ENCODE measurements at places on chromosomes 3 and 15. TPM values are rescaled to one million over a fixed set of nuclear protein-coding genes. Genes with fewer than 3 reads are reported as not detected.

The ACAN gene
- not detected for total RNA-seq

The IGSF11 gene
- not detected for total RNA-seq

The RTP1 gene
- total RNA-seq: not detected

The SLC22A13 gene
- total RNA-seq: 0.70 TPM

DNA sequence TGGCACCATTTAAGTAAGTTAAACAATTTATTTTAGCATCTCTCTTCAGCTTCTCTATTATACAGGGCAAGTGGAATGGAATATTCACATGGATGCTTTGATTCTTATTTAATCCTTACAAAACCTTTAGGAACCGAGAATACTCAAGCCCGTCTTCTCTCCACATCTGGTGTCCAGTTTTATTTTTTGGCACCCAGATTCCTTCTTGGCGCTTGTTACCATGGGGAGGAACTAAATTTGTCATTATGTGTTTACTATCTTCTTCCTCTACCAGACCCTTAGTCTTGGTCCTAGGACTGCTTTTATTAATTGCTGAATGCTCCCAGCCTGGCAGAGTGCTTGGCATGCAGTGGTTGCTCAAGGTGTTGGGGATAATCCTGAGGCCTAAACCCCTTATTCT, 138.8 kb downstream of the CACNA2D3 start:
- no peak for DNase-seq
- no peaks in the 10 kb centered on the region for H3K4me1 ChIP-seq
- no peak overlapping the region for H3K27ac ChIP-seq
- no peaks in the 10 kb centered on the region for H3K36me3 ChIP-seq

DNA sequence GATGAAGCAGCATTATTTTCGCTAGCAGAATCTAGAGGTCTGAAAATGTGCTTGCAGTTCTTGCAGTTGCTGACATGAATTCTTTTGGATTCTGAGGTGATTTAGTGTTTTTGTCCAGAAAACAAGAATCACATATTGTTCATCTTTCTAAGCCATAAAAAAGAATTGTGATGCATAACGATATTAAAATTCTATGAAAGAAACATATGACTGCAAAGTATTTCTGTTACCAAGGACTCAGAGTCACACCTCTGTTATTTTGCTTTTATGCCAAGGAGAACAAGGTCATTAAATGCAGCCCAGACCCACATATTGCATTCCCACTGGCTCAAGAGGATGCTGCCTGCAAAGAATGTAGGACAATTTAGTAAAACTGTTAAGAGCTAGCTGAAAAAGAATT, 299.8 kb upstream of the GPR149 start:
- no peaks in the 10 kb centered on the region for H3K27me3 ChIP-seq
- no peaks in the 10 kb centered on the region for H3K36me3 ChIP-seq
- H3K4me3 ChIP-seq: no peak overlapping the region
- H3K4me1 ChIP-seq: no peaks in the 10 kb centered on the region
- H3K27ac ChIP-seq: no peak overlapping the region
- DNase-seq: no peak

- no peaks in the 10 kb centered on the region for H3K4me1 ChIP-seq
- H3K36me3 ChIP-seq: no peaks in the 10 kb centered on the region
- H3K27me3 ChIP-seq: no peaks in the 10 kb centered on the region
These were observed 45.7 kb upstream of the RAB6B start for GRCh38 chr3:133941415-133941821.

DNA sequence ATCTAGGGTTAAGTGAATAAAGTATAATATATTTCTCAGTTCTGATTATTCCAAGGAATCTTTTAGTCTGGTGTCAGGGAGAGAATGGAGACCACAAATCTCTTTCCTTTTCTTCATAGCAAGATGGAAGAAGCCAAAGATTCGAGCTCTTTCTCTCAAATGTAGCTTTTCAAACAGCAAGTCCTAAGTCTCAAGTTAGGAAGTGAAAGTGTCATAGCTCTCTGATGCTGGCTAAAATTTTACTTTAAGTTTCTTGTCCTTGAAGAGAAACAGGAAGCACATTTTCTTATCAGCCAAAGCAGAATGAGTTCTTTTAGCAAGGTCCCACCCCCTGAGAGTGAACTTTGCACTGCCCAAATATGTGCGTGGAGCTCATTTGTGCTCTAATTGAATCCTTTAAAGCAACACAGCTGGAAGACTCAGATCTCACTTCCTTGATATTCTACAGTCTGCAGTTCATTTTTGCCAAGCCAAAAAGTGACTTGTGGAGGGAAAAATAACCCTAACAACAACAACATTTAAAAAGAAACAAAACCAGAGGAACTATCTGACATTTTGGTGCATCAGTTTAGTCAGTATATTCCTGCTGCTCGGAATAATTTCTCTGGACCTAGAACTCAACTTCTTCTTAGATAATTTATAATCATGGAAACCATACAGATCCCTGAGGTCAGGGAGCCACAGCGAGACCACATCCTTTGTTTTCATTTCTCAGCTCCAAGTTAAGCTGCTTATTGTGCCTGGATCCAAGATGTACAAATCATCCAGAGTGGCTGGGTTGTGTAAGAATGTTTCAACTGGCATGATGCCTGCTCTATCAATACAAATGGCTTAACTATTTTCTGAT, 238.7 kb upstream of the P2RY1 start:
- no peaks in the 10 kb centered on the region for H3K27me3 ChIP-seq
- no peaks in the 10 kb centered on the region for H3K36me3 ChIP-seq
- H3K4me3 ChIP-seq: no peak overlapping the region
- peak; percentile 44 for DNase-seq

GRCh38 chr15:27017168-27017809, 46.3 kb downstream of the GABRG3 start:
- no peak overlapping the region for H3K4me3 ChIP-seq
- H3K27me3 ChIP-seq: no peaks in the 10 kb centered on the region
- no peak for DNase-seq

DNA sequence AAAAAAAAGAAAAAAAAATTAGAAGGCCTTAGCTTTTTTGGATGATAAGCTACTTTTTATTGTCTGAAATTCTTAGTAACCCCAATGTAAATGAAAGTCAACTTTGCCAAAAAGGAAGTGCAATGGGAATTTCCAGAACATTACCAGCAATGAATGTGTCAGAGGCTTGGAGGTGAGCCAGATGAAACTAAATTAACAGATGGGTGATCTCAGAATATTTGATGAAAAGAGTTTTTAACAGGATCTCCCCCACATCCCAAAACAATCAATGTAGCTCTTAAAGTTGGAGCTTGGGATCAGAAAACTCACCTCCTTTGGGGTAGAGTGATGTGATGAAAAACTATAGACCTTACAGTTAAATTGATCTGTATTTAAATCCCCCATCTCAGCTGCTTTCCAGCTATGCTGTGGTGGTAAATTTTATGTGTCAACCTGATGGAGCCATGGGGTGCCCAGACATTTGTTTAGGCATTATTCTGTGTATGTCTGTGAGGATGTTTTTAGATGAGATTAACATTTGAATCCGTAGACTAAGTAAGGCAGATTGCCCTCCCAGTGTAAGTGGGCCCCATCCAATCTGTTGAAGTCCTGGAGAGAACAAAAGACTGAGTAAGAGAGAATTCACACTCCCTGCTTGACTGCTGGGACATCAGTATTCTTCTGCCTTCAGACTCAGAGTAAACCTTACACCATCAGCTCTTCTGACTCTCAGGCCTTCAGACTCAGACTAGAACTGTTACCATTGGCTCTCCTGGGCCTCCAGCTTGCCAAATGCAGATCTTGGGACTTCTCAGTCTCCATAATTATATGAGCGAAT, 84.3 kb upstream of the TNFSF10 start:
- H3K27ac ChIP-seq: peak overlapping the region; percentile 14
- H3K27me3 ChIP-seq: no peaks in the 10 kb centered on the region
- no peak for DNase-seq

DNA sequence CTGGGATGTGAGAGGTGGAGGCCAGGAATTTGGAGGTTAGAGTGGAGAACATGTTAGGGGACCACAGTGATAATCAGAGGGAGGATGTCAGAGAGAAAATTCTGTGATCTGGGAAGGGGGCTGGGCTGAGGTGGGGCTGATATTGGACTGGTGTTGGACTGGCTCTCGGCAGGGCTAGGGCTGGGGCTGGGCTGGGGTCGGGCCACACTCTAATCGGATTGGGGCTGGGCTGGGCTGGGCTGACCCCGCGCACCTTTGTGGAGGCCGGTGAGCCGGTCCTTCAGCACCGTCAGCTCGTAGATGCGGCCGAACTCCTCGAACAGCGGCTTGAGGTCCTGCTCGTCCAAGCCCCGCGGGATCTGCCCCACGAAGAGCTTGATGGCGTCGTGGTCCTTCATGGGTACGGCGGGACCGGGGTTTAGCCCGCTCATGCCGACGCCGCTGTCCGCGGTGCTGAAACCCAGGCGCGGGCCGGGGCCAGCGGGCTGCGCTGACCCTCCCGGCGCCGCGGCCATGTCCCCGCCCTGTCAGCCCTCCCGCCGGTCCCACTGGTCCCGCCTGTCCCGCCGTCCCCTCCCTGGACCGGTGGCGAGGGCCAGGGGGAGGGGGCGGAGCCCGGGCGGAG, 485 bp downstream of the CELF6 start:
- H3K27me3 ChIP-seq: no peaks in the 10 kb centered on the region
- H3K4me3 ChIP-seq: no peak overlapping the region
- H3K36me3 ChIP-seq: no peaks in the 10 kb centered on the region
- no peak overlapping the region for H3K27ac ChIP-seq

DNA sequence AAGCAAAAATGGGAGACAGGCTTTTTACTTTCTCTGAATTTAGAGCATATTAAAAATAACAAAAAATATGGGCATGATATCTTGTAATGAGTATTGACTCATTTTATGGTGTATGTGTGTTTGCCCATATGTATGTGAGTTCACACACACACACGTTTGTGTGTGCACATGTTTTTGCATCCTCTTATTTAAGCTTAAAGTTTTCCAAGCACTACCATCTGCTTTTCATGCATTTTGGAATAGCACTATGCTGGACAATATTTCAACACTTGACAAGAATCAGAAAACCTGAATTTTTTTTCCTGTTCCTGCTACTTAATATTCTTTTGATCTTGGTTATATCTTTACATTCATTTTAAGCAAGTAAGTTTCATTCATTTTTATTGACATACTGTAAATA, 872.7 kb downstream of the OTOL1 start:
- H3K27ac ChIP-seq: no peak overlapping the region
- no peak for DNase-seq
- no peaks in the 10 kb centered on the region for H3K36me3 ChIP-seq
- H3K27me3 ChIP-seq: no peaks in the 10 kb centered on the region
- no peak overlapping the region for H3K4me3 ChIP-seq
- no peaks in the 10 kb centered on the region for H3K4me1 ChIP-seq

GRCh38 chr3:70156808-70157207, 155.6 kb downstream of the MDFIC2 start:
- H3K36me3 ChIP-seq: no peaks in the 10 kb centered on the region
- H3K4me1 ChIP-seq: no peaks in the 10 kb centered on the region
- no peak overlapping the region for H3K4me3 ChIP-seq
- H3K27ac ChIP-seq: no peak overlapping the region

DNA sequence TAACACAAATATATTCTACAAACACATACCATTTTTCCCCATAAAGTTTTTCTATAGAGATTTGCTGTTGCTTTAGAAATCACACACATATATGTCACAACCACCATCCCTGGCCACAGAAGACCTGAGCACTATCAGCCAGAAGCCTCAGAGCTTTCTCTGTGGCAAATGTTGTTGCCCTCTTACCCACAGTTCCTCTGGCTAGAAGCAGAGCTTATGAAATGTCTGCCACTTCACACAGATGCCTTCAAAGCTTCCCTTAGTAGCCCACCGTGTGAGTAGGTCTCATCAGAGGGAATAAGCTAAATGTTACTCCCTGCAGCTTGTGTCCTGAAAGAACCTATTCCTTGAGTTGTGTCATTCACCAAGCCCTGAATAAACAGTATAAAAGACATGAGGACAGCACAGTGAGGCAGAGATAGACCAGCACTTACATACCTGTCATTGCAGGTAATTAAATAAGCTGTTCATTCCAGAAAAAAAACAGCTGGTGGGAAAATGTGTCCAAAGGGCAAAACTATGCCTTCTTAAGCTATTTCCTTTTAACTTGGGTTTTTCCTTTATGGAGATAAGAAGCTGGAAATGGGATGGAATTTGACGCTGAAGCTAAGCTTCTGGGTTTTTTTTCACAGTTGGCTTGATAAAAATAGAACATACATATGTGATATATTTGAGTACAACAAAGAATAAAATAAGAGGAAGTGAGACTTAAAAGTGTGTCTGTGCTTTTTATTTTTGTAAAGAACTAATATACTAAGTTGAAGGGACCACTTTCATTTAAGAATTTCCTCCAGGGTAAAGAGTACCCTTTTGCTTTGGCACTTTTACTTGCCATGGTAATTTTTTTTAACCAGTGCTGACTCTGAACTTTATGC, 391.4 kb downstream of the KCNH8 start:
- H3K27me3 ChIP-seq: no peaks in the 10 kb centered on the region
- H3K4me1 ChIP-seq: no peaks in the 10 kb centered on the region
- no peak overlapping the region for H3K4me3 ChIP-seq
- DNase-seq: no peak
- H3K36me3 ChIP-seq: no peaks in the 10 kb centered on the region

- no peaks in the 10 kb centered on the region for H3K36me3 ChIP-seq
- no peak for DNase-seq
- no peak overlapping the region for H3K27ac ChIP-seq
These were observed 23.5 kb downstream of the LSM3 start for GRCh38 chr3:14201940-14202684.

DNA sequence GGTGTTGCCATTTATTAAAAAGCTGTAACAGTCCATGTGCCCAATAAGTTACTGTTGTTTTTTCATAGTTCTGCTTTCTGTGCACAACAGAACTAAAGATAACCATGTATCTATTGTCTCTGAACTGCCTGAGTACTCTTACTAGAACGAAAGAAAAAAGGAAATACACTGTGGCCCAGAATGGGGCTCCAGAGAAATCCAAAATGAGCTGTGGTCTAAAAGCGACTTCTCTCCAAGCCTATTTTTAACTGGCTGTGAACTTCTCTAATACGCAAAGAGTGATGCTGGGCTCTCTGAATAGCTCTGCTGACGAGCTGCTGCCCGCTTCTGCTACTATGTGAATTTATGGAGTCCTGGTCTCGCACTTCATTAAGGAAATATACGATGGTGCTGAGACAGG, 56.2 kb upstream of the LPP start:
- no peak overlapping the region for H3K27ac ChIP-seq
- DNase-seq: no peak
- no peaks in the 10 kb centered on the region for H3K27me3 ChIP-seq
- no peaks in the 10 kb centered on the region for H3K36me3 ChIP-seq

DNA sequence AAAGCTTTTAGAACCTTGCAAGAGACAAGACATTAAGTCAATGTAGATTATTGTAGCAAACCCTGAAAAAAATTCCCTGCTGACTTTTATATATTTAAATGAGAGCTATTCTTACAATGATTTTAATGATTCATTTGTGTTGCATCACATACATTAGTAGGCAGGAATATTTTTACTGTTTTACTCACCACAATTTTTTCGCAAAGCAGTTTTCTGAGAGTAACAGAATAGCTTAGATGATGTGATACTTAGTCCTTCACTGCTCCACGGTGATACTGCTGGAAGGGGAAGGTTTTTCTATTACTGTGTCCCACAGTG, 43.9 kb upstream of the CLRN1 start:
- no peak overlapping the region for H3K27ac ChIP-seq
- DNase-seq: no peak
- H3K4me1 ChIP-seq: no peaks in the 10 kb centered on the region
- H3K4me3 ChIP-seq: no peak overlapping the region
